Right ventricle myocardium superior (tissue), 1 donor: ENCODE measurements at places on chromosomes 11 and 22.

GRCh38 chr11:113474362-113475159 is 637 bp downstream of the DRD2 start:
- DNase-seq: peak; percentile 70

DNA sequence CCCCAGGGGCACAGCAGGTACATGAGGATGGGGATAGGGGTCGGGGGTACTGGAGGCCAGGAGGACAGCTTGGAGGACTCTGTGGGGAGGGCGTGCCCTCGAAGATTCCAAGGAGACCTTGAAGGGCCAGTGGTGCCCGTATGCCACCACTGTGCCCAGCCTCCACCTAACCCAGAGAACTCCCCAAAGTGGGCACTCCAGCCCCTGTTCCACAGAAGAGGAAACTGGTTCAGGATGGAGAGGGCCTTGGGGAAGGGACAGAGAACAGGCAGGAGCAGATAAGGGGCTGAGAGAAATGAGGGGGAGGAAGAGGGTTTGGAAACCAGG is 2.2 kb upstream of the PHLDA2 start:
- peak; percentile 30 for DNase-seq

GRCh38 chr11:97847730-97848129 is 1173.0 kb upstream of the CNTN5 start:
- no peak for DNase-seq

GRCh38 chr11:20489948-20490347 is 102.4 kb downstream of the PRMT3 start:
- DNase-seq: no peak

- DNase-seq: peak; percentile 90
Measured at GRCh38 chr22:41197038-41197972, 7.8 kb upstream of the L3MBTL2 start.

- no peak for DNase-seq
Measured at GRCh38 chr11:101923554-101923953, 7.2 kb upstream of the ANGPTL5 start.

- DNase-seq: no peak
Measured at GRCh38 chr11:117529816-117530215, 202.2 kb downstream of the CEP164 start.

- DNase-seq: no peak
Measured at GRCh38 chr22:28208036-28208435, 289.0 kb upstream of the PITPNB start.

DNA sequence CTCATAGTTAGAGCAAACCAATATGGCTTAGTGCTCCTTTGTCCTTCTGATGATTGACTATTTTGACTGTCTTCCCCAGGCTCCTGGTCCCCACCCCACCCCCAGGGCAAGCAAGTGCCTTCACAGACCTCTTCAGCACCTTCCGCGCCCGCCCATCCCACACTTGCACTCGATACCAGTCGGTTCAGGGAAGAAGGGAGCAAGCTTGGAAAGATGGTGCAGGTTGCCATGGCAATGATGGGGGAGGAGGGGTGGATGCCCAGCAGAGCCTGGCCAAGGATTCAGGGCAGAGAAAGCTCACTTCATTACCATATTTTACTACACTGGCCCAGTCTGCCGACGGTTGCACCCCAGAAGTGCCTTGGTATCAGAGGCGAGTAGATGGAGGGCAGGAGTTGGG is 2.2 kb downstream of the TMEM132A start:
- no peak for DNase-seq
